ENCODE measurements at places on chromosomes 1 and 21.

DNA sequence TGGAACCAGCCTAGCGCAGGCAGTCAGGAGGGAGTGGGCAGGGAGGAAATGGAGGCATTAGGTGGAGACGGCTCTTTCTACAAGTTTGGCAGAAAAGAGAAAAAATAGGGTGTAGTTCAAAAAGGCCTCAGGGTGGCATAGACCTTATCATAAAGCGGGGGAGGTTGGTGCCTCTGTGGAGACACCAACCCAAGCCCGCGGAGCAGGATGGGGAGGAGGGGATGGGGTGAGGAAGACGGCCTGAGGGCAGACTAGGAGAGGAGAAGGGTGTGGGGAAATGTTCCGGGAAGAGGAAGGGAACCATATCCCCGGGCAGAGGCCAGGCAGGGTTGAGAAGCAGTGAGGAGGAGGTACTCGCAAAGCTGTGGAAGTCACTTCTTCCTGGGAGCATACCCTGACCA is 17.4 kb upstream of the SHE start:
- DNase-seq = no peak

DNA sequence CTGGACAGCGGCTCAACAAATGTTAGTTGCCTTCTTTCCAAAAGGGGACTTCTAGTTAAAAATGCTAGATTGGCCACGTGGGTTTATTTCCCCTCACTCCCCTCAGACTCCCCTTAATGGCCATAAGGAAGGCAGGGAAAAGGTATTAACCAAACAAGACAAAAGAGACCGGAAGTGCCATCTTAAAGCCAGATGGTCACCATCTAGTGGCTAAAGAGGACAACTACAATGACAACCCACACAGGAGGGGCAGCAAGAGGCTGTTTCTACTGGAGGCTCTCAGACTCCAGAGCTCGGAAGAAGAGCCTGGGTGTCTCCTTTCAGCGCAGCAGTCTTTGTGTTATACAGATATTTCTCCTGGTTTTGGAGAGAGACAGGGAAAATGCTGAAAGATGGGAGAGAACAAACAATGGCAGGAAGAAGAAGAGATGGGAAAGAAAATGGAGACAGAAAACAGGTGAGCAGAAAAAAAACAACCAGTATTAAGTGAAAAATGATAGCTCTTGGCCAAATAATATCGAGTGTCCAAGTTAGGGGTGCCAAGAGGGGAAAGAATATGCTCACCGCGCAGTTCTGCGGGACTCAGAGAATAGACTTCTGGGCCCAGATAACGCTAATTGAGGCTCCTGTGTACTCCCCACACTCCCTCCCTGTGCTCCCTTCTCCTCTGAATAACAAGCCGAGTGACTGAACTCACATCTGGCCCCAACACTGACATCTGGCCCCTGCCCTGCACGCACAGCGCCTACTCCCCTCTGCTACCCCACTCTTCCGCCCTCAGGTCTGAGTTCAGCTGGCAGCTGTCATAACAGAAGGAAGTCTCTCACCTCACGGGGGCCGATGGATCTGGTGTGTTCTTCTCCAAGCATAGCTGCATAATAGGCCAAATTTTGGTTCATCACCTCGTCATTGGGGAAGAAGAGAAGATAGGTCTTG is 9.6 kb downstream of the P3H1 start:
- DNase-seq = no peak

DNA sequence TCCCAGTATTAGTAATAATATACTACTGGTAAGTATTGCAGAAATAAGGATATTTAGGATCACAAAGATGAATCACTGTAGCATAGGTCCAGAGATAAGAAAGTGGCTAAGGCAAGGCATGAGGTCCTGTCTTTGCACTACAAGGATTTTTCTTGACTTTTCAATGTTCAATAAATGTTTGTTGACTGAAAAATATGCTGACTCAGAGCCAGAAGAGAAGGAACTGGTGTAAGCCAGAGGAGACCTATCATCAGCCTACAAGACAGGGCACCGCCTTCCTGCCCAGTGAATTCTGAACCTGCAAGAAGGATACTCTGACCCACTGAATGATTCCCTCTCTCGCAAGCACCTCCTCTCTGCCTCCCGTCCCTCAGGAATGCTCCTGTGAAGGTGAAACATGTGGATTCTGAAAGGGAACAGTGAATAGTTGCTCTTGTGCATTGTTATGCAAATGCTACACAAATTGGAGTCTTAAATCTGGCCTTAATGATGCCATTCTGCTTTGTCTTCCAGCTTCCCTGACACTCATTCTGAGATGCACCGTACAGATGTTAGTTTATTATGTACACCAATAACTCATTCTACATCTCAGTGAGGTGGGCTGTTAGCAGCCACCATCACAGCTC is 540.0 kb downstream of the OMA1 start:
- no peak for DNase-seq

DNA sequence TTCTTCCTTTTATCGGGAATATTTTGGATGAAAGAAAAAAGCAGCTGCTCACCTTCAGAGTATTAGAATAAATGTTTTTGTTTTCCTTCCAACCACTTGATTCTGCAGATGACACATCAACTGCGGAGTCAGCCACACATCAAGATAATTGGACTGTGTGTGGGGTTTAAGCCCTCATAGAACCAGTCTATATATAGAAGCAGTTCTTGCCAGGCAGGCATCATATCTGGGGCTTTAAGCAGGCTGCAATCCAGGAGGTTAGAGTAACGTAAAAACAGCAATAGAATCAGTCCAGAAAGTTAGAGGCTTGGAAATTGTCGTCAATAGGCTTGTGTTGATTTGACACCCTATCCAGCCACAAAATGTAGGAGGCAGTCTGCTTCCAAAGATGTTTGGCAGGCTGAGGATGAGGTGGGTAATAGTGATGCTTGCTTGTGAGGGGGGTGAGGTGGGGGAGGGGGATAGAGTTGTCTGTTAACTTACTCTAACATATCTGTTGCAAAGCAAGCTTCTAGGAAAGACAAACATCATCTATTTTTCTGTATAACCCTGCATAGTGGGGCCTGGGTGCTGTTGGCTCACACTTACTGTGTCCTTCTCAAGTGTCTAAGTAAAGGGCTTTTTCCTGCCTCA is 64.8 kb downstream of the PEX14 start:
- DNase-seq = no peak

DNA sequence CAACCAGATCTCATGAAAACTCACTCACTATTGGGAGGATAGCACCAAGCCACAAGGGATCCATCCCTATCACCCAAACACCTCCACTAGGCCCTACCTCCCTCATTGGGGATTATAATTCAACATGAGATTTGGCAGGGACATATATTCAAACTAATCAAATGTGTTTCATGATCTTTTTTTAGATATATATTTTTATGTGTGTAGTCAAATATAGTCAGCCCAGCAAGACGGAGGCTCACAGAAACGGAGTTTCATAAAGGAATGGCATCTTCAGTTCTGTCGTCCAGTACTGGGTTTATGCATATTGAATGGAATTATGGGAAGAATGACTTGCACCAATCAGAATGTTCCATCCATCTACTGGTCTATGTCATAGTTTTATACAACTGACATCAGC is 343.3 kb upstream of the KAZN start:
- DNase-seq = no peak

DNA sequence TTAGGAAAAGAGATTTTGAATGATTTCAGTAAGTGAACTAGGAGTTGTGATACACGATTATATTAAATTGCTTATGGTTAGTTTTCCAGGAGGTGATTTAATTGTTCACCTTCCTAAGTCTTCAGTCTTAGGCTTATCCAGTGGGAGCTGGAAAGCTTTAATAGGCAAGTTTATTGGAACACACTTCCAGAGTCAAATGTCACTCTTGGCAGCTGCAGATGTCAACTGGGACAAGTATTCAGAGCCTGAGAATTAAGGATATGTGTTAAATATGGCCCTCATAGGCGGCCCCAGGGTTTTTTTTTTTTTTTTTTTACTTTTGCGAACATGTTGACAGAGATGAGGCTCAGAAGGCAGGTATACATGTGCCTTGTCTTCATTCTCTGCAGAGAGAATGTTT is 29.2 kb downstream of the UCK2 start:
- no peak for DNase-seq

- DNase-seq = no peak
Measured at GRCh38 chr1:100950781-100951180, 54.9 kb downstream of the SLC30A7 start.

- no peak for DNase-seq
Measured at GRCh38 chr1:244779410-244779809, 56.0 kb upstream of the COX20 start.

- DNase-seq = no peak
Measured at GRCh38 chr1:208040821-208041297, 129.9 kb upstream of the CD34 start.

DNA sequence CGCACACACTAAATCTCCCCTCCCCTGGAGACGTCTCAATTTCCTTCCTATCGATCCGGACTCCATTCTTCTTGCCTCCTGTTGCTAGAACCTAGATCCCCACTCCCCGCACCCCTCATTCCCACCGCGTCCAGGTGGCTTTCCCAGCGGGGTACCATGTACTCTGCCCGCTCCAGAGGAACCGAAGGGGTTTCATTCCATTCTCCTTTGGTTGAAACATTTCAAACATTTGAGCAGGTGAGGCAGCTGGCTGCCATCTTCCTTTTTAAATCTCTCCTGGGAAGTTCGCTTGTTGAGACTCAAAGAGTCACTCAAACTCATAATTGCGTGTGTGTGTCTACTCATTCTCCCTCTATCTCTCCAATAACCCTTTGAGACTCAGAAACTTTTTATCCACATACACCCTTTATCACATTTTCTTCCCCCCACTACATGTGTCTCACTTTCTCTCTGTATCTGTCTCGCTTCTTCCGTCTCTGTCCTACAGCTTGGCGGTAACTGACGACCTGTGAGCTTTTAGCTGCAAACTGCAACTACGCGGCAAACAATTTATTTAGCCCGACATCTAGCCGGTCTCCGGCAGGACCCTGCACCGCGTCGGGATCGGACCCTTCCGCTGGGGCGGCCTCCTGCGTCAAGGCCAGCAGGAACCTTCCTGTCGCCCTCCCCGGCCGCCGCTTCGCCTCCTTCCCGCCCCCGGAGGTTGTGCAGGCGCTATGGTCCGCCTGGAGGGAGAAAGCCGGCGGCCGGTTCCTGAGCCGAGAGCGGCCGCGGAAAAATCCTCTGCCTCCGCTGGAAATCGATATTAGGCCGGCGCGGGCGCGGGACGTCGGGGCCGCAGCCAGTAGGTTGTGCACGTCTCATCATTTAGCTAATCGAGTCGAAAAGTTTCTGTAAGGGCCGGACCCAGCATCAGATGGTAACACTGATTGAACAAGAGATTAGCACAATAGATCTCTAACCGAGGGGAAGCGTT is 3.0 kb upstream of the FOXD3 start:
- DNase-seq = no peak
